ENCODE measurements at places on chromosomes 2 and 18. TPM values are rescaled to one million over a fixed set of nuclear protein-coding genes. Genes with fewer than 3 reads are reported as not detected.

The EDAR gene
- total RNA-seq = not detected

The ARPC2 gene
- 135 TPM for total RNA-seq

- no peak for DNase-seq
Measured at GRCh38 chr2:97688062-97688827, 18.7 kb downstream of the C2orf92 start.

The ANKRD30BL gene
- 1.3 TPM for total RNA-seq

DNA sequence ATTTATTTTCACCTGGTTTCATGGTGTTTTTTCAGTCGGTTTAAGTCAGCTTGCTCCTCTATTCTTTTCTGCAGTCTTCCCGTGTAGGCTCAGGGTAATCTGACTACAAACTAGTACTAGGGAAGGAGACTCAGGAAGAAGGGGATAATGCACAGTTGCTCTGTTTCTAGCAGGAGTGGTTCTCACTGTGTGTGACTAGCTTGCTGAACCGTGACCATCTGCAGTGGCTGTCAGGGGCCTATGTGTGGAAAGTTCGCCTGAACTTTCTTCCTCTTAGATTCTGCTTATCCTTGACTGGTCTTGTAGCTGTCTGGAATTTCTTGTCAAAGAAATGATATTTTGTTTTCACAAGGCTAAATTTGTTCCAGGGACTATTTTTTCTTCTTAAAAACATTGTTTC lies 46.3 kb upstream of the AQP4 start:
- no peak for DNase-seq

The CHAC2 gene
- total RNA-seq = 1.2 TPM

DNA sequence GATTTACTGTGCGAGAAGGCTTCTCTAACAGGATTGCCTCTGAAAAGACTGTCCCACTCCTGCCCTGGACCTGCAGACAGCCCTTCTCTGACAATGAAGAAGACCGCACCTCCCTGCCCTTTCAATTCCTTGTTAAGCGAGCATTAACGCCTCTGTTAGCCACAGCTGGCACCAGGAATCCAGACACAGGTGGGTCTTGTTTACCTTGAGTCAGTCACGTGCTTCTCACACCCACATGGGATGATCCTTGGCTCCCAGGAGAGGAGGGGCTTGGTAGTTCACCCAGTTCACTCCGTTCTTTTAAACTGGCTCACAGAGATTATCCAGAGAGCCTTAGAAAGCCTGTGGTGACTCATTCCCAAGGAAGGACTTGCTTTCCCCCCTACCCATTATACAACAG lies 410.5 kb upstream of the MEIS1 start:
- DNase-seq = no peak

GRCh38 chr2:119478978-119479295 lies 45.3 kb downstream of the SCTR start:
- no peak for DNase-seq

The LAMA3 gene
- total RNA-seq = 8.0 TPM

The SPATA3 gene
- total RNA-seq = not detected

DNA sequence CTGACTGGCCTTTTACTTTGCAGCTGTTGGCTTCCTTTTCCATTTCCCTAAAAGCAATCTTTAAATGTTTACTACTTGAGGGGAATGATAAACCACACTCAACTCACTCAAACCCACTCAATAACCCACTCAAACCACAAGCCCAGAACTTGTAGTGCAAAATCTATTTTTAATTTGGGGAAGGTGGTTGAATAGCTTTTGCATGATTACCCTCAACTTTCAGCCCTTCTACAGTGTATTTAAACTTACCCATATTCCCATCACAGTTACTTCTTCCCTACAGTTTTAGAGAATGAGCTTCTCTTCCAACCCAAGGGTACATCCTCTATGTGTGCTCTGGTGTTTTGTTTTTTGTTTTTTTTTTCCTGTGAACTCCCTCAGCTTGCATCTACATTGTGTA lies 636.1 kb downstream of the TDRD15 start:
- DNase-seq = no peak

DNA sequence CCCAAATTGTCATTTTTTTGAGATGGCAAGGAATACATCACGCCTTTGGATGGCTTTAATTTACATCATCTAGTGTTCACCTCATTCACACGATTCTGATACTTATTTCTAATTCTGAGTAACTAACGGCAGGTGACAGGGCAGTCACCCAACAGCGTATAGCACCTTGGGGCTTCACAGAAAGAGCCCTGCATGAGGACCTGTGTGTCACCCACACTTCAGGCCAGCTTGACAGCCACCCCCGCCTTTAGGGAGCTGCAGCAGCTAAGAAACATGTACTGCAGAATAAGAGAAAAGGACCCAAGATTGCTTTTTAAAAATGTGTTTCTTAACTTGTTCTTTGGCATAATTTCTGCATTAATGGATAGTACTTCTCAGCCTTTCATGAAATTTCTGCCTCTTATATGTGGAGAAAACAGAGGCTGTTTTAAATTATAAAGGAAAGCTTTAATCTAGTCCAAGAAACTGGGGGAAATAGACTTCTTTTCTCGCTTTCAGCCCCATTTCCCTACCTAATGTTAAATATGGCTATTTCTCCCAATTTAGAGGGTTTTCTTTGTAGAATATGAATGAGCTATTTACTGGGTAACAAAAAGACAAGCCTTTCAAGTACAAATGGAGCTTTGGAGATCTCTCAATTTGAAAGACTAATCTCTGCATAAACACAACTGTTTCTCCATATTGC lies 245.1 kb downstream of the LDLRAD4 start:
- no peak for DNase-seq

DNA sequence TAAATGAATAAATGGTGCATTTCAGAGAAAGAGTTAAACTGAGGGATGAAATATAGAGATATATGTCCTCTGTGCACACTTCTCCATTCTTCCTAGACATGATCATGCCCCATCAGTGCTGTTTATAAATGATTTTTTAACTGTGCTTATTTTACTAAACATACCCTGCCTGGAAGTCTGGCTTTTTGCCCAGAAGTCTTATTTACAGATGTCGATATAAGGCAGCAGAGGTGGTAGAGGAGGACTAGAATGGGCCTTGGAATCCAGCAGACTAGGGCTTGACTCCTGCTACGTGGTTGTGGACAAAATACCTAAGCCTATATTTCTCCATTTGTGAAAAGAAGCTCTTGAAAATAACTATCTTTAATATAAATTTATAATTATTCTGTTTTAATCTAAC lies 355.5 kb downstream of the RAD51AP2 start:
- no peak for DNase-seq

The KCTD1 gene
- 30.8 TPM for total RNA-seq

DNA sequence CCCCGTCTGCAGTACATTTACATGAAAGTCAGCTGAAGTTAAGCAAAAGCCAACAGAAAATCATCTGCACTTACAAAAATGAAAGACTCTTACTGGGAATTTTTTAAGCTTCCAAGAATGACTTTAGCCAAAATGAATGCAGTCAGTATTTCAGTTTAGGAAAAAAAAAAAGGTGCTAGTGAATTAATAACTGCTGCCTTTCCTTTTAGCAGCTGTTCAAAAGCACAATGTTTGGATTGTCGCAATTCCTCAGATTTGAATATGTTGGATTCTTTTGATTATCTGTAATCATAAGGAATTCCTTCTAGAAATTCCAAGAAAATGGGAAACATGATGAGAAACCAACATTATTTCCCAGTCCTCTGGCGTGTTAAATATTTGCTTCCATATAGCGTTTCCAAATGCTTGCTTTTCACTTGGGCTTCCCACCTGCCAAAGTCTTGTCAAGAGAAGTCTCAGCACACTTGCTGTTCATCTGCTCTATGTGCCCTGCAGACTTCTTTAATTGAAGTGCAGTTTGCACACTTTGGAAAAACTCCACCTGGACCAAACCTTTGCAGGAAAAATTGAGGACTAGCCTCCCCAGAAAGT lies 653.0 kb upstream of the SLC39A10 start:
- no peak for DNase-seq

GRCh38 chr2:229173825-229174359 lies 97.2 kb downstream of the PID1 start:
- no peak for DNase-seq

The TSPYL6 gene
- not detected for total RNA-seq

- DNase-seq = no peak
Measured at GRCh38 chr18:7807936-7808453, 240.9 kb downstream of the PTPRM start.

The LHCGR gene
- 4.8 TPM for total RNA-seq

- DNase-seq = no peak
Measured at GRCh38 chr2:25618676-25619075, 54.7 kb downstream of the DTNB start.

- no peak for DNase-seq
Measured at GRCh38 chr2:236593956-236594355, 24.3 kb downstream of the ACKR3 start.

GRCh38 chr18:52163478-52163877 lies 176.5 kb upstream of the DCC start:
- no peak for DNase-seq

- DNase-seq = no peak
Measured at GRCh38 chr2:155980941-155981560, 351.5 kb downstream of the NR4A2 start.

DNA sequence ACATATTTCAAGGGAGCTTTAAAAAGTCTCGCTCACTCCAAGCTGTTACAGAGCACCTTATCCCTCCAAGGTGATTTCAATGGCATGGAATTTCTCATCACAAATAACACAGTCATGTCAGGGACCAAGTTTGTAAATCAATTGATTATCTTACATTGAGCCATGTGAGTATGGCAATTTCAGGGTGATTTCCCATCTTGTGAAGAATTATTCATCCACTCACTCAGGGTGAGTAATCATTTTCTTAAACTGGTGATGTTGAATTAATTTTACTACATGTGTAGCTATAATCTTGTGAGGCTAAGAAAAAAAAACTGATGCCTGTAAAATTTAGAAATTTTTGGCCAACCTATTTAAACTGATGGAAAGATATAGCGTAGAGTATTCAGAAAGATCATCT lies 3.3 kb upstream of the ABCA12 start:
- DNase-seq = no peak

DNA sequence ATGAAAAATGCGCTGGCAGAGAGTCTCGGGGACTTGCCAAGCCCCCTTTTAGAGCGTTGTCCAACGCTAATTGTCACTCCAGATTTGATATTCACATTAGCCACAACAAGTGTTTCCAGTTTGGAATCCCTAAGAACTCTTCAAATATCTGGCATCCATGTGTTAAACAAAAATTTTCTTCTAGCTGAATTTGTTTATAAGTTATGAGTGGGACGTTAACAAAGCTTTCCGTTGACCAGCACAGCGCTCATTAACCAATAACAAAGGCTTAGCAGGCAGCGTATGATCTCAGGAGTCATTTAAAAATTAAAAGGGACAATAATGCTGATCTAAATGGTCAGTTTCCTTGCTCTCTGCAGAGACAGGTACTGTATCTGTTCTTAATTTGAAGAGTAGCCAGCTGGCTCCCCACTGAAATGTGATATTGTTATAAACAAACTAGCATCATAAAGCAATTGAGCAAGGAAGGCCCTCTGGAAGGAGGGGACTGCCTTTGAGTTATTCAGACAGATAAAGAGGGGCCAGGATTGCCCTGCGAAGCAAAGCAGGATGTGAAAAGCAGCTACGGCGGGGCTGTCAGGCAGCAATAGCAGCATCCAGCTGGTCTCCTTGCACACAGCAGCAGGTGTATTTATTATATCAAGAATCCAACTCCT lies 337.2 kb upstream of the SALL3 start:
- DNase-seq = no peak

DNA sequence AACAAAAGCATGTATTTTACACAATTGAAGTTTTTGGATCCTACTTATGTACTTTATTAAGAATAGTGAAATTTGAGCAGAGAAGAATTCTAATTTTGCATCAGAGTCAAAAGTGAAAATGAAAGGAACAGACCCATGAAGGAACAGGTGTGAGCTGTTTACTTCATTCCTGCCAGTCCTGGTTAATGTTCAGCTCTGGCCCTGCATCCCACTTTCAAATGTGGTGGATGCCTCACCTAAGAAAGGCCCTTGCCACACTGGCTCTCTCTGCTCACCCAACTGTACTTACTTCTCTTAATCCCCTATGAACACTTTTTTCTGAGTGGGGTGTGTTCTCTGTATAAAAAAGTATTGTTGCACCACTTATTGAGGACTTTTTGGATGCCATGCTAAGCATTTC lies 22.2 kb downstream of the FAM110C start:
- no peak for DNase-seq
